Body of pancreas (tissue), 4 donors: ENCODE measurements at places on chromosomes 12 and 14. TPM values are rescaled to one million over a fixed set of nuclear protein-coding genes. Genes with fewer than 3 reads are reported as not detected.

EGLN3 gene
- total RNA-seq, result 7.0 TPM

CMTM5 gene
- total RNA-seq, result not detected

PRKD1 gene
- total RNA-seq, result 5.3 TPM

DNA sequence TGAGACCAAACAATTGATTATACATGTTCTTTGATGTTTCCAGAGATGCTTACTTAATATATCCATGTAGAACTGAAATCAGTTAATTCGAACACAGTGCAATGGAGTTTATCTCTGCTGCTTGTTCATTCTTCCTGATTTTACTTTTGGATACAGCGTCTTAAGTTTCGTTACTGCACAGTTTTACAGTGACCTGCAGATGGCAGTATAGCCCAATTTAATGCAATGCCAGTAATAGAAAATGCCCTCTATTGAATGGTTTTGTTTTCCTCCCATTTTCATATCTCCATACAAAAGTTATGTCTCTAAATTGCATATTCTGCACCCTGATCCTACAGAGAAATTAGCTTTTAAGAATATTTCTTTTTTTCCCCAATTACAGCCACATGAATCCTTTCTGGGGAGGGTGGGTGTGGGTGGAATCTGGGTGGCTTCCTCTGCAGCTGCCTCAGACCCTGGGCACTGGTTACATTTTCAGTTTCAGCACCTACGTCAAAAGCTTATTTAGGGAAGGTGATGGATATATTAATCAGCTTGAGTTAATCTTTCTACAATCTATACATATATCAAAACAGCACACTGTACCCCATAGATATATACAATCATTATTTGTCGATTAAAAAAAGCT lies 101.1 kb upstream of the DCD start:
- peak; percentile 19 for DNase-seq

GRCh38 chr14:29584992-29585391 lies 342.7 kb downstream of the PRKD1 start:
- DNase-seq, result peak; percentile 46

DNA sequence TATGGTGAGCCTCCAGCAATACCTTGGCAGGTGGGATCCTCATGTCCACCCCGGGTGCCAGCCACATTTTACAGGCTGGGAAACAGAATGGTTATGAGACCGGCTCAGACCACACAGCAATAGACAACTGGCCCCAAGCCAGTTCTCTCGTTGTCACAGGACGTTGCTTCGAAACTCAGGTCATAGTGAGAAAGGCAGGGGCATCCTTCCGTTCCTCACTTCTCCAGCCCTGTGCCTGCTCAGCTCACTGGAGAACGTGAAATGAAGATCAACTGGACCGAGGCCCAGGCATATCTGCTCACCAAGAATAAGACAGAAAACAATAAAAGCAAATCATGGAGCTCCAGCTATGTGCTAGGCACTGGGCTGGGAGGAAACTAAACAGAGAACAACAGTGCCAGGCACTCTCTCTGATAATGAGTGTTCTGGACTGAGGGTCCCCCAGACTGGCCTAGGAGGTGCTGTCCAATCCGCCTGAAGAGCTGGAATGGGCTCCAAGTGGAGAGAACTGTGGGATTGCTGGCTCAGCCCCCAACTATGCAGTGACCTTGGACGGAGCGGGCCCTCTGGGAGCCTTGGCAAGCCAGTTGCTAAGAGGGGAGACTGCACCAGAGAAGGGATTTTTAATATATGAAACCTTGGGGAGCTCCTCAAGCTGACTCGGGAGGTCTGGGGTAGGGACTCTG lies 18.8 kb upstream of the FAIM2 start:
- peak; percentile 27 for DNase-seq

GRCh38 chr12:131461096-131461495 lies 249.8 kb upstream of the SFSWAP start:
- no peak for DNase-seq

- no peak for DNase-seq
Measured at GRCh38 chr14:95855606-95856005, 21.0 kb upstream of the TUNAR start.
